Stimulated activated CD8-positive, alpha-beta memory T cell treated with anti-CD3 and anti-CD28 coated beads, Interleukin-4, amount 100 ng/mL, for 1 hour (primary cell): ENCODE measurements at places on chromosomes 7 and 10.

- no peak for DNase-seq
Measured at GRCh38 chr7:152597507-152597906, 78.4 kb downstream of the XRCC2 start.

DNA sequence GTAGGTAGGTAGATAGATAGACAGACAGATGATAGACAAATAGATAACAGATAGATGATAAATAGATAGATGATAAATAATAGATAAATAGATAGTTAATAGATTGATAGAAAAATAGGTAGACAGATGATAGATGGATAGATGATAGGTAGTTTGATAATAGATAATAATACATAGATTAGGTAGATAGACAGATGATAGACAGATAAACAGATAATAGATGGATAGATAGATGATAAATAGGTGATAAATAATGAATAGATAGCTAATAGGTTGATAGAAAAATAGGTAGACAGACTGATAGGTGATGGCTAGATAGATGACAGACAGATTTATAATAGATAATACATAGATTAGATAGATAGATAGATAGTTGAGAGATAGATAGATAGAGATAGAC is 350.5 kb upstream of the DPP6 start:
- no peak for DNase-seq

- DNase-seq, result no peak
Measured at GRCh38 chr10:88793712-88794299, 8.7 kb upstream of the LIPM start.

DNA sequence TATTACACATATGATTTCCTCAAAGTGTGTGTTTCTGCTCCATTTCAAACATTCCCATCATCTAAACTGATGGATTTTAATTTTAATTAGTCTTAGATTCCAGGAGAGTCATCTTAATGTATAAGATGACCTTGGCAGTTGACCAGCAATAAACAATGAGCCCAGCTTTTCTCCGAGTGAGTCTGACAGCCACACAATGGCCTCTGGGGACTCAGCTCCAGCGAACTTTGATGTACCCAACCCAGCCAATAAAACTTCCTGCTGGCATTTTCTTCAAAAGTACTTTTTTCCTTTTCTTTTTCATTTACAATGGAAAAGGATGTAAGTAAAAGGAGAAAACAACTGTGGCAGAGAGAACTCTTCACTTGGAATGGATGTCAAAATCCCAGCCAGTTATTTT is 139.1 kb upstream of the CTBP2 start:
- no peak for DNase-seq
